Fibroblast of mammary gland (primary cell): ENCODE measurements at places on chromosomes 13 and 19.
A peak's percentile ranks its signal among the peaks of the same experiment; 100 is the strongest.

DNA sequence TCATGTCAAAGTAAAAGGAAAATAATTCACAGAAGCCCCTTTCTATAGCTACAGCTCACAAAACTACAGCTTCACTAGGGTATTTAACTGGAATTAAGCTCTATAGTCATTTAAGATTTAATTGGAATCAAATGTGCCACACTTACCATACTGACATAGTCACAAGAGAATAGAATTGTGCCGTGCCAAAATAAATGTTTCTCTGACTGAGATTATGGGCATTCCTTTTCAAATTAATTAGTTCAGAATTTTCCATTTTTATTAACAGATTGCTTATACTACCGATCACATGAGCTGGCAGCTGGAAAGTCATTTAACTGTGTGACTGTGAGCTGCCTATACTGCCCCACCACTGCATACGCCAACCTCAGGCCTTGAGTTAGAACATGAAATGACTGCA is 108.4 kb downstream of the LHFPL6 start:
- DNase-seq: no peak

GRCh38 chr13:36903925-36904595 is 16.0 kb downstream of the SMAD9 start:
- no peak for DNase-seq

DNA sequence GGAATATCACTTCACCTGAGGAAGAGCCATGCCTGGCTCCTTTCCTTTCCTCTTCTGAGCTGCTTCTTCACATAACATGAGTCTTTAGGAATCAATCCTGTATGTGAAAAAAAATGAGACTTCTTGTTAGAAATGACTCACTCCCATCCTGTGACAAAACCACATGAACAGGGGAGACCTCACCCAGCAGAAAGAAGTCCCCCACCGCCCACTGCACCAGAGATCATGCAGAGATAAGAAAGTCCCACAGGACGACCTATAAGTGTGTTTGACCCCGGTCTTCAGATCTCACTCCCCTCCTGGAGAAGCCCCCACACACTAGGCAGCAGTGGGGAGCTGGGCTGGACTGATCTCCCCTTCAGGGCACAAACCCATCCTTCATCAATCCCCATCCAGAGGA is 7.8 kb downstream of the ZNF600 start:
- DNase-seq: no peak

DNA sequence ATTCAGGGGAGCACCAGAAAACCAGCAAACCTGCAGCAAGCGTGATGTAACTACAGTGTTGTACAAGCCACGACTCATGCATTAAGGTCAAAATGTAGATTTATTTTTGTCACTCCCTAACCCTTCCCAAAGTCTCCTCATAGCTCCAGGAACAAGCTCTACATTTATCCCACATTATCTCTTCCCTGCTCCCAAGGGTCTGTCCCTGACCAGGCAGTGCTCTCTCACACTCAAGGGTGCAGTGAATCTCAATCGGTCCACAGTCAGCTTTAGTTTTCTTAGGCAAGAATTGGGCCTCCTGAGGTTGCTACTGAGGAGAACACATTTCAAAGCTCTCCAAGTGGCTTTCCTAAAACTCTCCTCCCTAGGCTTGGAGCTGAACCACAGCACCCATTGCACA is 219.4 kb downstream of the NHLRC3 start:
- DNase-seq: no peak

GRCh38 chr19:1700733-1701663 is 48.6 kb upstream of the TCF3 start:
- DNase-seq: no peak

DNA sequence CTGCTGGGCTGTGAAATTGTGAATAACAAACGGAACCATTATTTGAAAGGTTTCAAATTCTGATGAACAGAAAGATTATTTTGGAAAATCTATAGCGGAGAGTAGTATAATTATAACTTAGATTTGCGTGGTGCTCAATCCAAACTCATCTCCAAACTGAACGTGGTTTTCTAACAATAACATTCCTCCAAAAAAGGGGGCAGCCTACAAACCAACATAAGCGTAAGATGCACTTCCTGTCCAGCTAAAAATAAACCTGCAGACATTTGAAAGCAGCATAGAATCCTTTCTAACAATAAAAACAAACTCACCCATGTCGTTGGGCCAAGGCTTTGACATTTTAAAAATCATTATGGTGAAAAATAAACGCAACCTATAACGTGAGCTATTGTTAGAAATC is 178.4 kb downstream of the COL4A1 start:
- no peak for DNase-seq

- DNase-seq: peak; percentile 6
Observed at GRCh38 chr19:30719189-30719998, 347.2 kb downstream of the ZNF536 start.

DNA sequence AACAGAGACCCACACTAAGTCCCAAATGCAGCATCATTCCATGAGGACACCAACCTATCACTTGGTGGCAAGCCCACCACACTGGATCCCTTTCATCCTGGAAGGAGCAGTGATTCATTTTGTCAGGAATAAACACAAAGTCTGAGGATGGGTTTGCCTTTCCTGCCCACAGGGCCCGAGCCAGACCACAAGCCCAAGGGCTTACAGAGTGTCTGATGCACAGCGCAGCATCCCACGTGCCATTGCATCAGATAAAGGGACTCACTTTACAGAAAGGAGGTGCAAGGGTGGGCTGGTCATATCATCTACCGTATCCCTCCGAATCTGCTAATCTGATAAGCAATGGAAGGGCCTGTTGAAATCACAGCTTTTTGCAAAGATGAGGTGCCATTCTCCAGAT is 12.2 kb upstream of the KCTD15 start:
- DNase-seq: peak; percentile 5

DNA sequence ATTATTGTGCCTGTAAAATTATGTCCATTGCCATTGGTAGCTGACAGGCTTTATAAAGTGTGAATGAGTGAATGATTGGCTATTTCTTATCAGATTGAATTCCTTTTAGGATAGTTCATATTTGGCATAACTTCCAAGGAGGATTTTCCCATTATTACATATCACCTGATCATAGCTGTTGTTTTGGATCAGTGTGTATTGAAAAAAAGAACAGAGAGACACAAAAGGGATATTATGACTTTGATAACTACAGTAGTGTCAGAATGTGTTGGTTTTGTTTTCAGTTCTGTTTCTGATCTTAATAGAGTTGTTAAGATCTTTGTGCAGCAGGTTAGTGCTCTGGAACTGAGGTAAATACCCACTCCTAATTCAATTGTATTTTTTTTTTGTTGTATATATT is 103.8 kb downstream of the LRCH1 start:
- no peak for DNase-seq

DNA sequence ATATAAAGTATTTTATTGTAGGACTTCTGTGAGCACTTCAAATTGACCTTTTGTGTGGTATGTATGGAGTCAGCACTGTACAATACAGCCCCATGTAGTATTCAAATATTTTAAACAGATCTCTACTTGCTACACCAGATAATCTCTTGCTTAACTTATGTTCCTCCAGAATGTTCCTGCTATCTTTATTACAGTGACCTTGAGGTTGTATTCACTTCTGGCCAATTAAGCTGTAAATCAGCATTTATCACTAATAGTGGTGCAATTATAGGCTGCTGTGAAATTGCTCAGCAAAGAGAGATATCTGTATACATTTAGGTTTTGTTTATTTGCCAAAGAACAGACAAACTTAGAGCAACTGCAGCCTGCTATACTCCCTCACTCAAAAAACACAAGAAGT is 1218.6 kb downstream of the PCDH17 start:
- DNase-seq: no peak

DNA sequence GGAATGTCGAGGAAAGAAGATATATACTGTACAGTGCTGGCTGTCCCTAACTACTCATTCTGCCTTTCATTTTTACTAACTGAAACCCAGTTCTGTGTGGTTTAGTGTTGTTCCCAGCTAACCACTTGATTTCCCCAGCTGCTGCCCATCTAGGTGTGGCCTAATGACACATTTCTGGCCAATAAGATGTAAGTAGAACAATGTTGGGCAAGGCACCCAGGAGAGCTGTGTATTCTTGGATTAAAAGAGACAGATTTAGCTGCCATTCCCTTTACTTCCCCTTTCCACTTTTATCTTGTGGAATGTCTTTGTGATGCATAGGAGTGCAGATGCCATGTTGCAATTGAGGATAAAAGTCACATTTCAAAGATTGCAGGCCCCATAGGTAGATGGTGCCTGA is 28.3 kb upstream of the PCDH9 start:
- no peak for DNase-seq

DNA sequence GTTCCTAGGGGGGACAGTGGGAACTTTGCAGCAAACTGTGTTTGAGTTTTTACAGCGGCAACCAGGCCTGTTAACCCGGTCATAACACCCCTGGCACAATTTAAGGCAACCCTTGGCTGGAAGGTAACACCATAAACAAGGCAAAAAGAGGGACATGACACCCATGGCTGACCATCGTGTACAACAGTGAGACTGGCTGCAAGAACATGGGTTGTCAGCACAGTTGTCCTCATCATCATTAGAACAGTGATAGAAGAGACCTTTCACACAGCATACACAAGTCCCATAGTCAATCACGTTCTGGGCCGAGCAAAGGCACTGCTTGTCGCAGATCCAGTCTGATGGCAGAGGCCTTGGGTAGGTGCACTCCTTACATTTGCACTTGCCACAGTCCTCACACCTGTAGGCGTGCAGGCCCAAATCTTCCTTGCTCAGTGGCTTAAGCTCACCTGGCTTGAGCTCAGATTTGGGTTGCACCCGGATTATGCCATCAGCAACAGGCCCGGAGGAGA is 4.1 kb downstream of the SPRY2 start:
- peak; percentile 25 for DNase-seq

- peak; percentile 9 for DNase-seq
Observed at GRCh38 chr19:50649433-50650391, at the start of gene C19orf81. TSS of gene C19orf81 (plus strand) at chr19:50649445. CDS start at chr19:50649445, 0 bp downstream.

- peak; percentile 32 for DNase-seq
Observed at GRCh38 chr13:30526612-30527495, 61.1 kb upstream of the HMGB1 start.

DNA sequence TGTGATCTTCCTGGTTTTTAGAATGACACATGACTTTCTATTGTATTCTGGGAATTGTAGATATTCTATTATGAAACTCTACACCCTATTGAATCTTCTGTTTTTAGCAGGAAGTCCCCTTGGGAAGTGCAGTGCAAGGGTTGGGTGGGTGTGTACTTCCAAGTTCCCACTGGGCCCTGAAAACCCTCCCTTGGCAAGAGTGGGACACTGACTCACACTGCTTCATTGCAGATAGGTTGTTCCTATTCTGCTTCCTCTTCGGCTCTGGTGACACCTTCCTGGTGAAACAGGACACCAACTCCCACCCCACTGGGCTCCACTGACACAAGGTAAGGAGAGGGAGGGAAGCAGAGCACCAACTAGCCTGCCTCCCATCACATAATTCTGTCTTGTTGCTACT is 121.8 kb downstream of the KCTD12 start:
- DNase-seq: peak; percentile 80

DNA sequence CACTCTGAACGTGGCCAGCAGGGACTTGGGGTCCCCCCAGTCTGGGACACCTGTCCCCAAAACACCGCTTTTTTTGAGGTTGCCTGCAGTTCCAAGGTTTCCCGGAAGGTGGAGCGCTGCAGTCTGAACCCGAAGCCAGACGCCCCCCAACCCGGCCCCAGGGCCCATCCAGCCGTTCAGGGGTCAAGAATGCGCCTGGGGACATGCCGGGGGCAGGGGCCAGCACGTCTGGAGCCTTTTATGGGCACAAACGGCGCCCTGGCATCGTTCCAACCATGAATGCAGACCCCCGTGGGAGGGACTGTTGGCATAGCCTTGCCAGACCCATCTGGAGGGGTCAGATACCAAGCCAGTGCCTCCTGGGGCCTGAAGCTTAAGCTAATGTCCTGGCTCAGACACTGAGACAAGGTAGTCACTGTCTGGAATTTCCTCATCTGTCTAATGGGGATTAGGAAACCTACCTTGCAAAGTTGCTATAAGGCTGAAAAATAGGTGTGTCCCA is 6.9 kb downstream of the S1PR5 start:
- DNase-seq: no peak

DNA sequence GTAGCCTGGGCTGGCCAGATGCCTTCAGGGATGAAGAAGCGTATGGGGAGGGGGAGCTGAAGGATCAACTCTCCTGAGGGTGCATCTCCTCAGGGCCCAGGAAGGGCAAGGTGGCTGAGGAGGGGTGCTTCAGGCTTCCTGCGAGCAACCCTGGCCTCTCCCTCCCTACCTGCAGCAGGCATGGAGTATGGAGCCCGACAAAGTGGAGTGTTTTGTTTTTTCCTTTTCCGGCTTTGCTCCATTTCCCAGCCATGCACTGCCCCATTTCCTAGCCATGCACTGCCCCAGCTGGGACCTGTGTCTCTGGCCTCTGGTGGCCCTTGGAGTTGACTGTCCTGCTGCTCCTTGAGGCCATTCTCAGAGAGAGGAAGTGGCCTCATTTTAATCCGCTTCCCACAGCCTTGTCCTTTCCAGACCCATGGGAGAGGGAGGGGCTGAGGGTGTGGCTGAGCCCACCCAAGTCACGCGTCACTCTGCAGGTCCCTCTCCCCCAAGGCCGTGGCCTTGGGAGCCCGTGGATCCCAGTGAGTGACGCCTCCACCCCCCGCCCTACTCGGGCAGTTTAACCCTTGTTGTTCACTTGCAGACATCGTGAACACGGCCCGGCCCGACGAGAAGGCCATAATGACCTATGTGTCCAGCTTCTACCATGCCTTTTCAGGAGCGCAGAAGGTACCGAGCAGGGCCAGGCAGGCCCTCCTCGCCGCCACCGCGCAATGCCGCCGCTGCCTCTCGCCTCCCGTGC is 34.4 kb downstream of the CAPN12 start:
- DNase-seq: no peak

DNA sequence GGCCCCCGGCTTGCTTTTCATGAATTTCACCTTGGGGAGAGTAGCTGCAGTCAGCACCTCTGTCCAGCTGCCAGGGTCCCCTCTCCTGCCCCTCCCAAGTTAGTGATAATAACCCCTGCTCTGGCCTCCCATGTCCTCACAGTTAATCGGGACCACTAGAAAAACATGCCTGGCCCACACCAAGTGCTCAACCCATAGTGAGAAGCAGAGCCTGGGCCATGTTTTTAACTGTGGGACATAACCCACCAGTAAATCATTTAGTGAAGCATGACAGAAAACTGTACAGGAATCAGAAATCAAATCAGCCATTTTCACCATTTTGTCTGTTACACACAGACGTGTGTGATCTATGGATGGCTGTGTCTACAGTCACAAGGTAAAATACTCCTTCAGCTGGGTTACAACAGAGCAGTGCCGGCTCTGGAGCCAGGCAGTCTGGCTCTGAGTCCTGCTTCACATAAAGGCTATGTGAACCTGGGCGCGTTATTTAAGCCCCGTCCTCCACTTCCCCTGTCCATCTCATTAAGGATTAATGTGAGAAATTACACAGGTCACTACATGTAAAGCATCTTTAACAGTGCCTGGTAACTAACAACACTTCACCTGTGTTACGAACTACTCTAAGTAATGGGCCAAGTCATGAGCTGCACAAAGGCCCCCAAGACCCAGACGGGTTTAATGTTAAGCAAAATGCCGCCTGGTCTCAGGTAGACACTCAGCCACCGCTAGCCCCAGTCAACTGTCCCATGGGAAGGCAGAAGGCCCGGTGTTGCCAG is 7.6 kb upstream of the ECH1 start:
- no peak for DNase-seq
